ENCODE measurements at places on chromosomes 1 and 21.

GRCh38 chr1:160211046-160211790, 6.0 kb downstream of the PEA15 start:
- no peak for DNase-seq

DNA sequence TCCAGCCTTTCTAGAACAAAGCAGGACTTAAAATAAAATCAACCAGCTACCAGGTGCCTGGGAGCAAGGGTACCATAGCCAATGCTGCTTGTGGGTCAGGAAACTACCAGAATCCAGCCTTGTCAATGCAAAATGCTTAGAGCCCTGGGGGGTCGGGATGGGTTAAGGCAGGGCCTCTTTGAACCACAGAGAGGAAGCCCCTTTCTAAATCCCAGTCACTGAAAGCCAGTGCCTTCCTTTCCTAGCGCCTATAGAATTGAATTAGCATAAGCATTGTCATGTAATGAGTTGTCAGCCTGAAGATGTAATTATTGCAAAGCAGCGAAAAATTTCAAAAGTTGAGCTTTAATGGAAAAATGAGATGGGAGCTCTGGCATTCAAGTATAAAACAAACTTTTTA, 176.6 kb upstream of the DAB1 start:
- DNase-seq = no peak

DNA sequence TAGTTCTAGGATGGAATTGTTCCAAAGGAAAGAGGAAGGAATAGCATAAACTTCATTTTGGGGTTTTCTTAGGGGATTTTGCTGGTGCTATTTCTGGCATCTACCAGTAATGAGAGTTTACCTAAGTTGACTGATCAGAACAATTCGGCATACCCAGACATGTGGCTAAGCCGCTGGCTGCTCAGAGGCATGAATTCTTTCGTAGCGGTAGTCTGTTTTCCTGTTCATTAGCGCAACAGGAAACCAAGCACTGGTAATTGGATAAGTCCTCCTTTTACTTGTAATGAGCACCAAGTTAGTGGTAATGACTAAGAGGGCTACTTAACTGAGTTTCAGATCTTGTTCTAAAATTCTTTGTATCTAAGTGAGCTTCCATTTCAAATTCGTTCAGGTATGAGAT, 38.6 kb downstream of the C21orf91 start:
- no peak for DNase-seq

DNA sequence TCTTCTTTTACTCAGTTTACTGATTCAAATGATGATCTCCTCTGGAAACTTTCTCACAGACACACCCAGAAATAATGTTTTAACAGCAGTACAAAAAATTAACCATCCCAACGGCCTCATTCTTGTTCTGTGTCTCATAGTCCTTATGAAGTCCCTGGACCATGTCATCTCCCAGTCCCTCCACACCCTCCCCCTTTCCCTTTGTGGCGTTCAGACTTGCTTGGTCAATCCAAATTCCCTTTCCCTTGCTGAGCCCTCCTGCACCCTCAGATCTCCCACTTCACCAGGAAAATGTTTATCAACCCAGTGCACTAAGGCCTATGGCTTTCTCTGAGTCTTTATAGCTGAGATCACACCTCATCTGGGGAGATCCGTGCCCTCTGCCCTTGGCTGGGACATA, 85.9 kb downstream of the CENPF start:
- no peak for DNase-seq

GRCh38 chr1:117501281-117501680, 104.6 kb upstream of the TENT5C start:
- no peak for DNase-seq

DNA sequence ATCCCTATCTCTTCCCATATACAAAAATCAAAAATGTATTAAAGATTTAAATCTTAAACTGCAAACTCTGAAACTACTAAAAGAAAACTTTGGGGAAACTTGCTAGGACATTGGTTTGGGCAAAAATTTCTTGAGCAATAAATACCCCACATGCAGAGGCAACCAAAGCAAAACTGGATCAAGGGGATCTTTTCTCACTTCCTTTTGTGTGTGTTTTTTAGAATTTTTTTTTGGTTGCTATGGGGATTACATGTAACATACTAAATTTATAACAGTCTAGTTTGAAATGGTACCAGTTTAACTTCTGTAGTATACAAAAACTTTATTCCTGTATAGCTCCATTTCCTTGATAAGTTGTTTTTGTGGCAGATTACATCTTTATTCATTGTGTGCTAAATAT, 16.8 kb downstream of the MAST2 start:
- DNase-seq = no peak

GRCh38 chr1:12428334-12428733, 189.7 kb downstream of the DHRS3 start:
- no peak for DNase-seq

GRCh38 chr1:92488832-92489231, 2.1 kb upstream of the GFI1 start:
- no peak for DNase-seq

GRCh38 chr1:117970252-117970651, 40.7 kb downstream of the WDR3 start:
- no peak for DNase-seq

DNA sequence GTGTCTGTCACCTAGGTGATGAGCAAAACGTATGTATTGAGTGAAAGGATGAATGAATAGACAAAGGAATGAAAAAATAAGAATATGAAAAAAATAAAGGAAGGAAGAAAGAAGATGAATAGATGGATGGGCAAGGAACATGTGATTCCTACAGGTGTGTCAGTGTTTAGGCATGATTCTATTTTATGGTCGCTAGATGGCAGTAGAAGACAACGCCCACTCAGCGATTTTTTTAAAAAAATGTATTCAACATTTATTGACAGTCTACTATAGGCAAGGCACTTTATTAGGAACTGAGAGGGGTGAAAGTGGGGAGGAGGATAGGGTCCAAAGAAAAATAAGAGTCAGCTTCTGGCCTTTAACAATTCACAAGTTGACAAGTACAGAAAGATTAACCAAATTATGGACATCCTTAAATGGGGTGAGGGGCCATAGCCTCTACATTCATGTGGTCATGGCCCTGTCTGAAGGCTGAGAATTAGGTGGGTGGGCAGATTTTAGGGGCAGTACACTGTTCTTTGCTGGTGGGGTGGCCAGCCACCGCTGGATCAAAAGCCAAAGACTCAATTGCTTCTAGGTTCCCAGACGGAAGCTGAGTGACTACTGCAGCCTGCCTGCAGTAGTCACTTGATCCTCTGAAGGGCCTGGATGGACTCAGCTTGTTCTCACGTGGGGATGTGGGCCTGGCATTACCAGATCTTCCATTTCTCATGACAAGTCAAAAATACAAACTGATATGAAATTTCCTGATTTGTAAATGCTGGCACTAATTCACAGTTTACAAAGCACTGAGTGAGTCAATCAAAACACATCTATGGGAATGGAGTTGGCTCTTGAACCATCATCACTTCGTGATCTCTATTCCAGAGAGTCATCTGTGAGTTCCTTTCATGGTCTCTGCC, 83.9 kb downstream of the FASLG start:
- DNase-seq = no peak

All from activated T-cell treated with anti-CD3 and anti-CD28 coated beads, Interleukin-2, amount 50 U/mL, for 48 hours (primary cell).